Activated T-helper 1 cell treated with anti-CD3 and anti-CD28 coated beads, Interleukin-2, amount 50 U/mL, for 16 hours (primary cell): ENCODE measurements at places on chromosomes 13 and 19.

- no peak for DNase-seq
Measured at GRCh38 chr13:48593536-48593935, 60.2 kb upstream of the CYSLTR2 start.

DNA sequence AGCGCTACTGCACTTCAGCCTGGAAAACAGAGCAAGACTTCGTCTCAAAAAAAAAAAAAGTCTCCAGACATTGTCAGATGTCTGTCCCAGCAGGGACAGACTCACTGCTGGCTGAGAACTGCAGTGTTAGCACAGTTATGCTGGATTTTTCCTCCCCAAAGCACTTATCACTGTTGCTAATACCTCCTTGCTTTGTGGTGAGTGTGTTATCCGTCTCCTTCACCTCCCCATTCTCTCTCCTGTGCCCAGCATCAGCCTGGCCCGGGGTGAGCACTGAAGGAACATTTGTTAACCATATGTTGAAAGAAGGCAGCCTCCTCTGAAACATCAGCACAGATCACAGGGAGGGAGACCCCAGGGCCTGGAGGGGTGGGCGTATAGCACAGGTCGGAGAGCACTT, 11.3 kb downstream of the MYO9B start:
- no peak for DNase-seq

DNA sequence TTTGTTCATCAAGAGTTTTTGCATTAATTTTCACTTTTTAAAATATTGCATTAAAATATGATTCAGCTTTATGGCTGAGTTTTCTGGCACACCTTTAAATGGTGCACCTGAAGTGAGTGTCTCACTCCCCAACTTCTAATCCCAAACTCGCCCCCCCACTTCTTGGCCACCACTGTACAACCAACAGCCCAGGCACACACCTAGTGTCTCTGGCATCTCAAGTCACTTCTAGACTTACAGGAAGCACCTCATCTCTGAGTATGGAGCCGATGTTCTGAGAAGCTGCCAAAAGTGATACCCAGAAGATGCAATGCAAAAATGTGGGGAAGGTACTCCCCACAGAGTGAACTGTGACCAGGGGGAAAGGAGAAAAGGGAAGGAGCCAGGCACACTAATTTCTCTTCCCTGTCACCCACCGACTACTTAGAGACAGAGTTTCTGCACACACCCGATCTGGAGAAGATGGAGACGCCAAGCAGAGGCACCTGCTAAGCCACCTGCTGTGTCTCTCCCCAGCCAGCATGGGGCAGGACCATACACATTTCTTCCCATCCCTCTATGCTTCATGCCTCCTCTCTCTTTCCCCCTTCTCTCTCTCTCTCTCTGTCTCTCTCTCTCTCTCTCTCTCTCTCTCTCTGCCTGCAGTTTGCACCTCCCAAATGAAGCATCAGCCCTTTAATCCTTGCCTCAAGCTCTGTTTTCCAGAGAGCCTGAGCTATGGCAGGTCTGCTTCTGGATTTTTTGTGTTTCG, 155.3 kb upstream of the ZNF507 start:
- no peak for DNase-seq

DNA sequence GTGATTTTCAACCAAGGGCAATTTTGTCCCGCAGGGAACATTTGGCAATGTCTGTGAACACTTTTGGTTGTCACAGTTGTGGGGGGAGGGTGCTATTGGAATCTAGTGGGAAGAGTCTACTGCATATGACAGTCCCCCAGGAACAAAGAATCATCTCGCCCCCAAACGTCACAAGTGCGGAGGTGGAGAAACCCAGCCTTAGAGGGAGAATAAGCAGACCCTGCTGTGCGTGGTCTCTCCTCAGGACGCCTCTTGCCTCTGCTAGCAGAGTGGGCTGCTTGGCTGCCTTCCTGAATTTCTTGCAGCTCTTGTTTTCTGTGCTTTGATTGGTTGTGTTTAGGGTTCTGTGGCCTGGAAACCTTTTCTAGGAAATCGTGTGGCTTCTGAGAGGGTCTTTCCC, 42.5 kb downstream of the NFIX start:
- no peak for DNase-seq

DNA sequence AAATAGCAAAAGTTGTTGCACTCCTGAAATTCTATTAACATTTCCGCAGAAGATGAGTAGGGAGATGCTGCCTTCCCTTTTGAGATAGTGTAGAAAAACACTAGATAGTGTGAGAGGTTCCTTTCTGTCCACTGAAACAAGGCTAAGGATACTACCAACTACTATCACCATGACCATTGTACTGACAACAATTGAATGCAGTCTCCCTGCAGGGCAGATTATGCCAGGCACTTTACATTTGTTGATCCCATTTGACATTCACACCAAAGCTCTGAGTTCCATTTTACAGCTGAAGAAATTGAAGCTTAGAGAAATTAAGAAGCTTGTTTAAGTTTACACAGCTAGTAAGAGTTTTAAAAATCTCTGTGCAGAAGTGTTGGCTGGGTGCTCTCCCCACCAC, 55.0 kb downstream of the CYSLTR2 start:
- no peak for DNase-seq
